ENCODE measurements at places on chromosomes 13 and 19. TPM values are rescaled to one million over a fixed set of nuclear protein-coding genes. Genes with fewer than 3 reads are reported as not detected.

The CLASRP gene
- total RNA-seq, result 64.9 TPM

DNA sequence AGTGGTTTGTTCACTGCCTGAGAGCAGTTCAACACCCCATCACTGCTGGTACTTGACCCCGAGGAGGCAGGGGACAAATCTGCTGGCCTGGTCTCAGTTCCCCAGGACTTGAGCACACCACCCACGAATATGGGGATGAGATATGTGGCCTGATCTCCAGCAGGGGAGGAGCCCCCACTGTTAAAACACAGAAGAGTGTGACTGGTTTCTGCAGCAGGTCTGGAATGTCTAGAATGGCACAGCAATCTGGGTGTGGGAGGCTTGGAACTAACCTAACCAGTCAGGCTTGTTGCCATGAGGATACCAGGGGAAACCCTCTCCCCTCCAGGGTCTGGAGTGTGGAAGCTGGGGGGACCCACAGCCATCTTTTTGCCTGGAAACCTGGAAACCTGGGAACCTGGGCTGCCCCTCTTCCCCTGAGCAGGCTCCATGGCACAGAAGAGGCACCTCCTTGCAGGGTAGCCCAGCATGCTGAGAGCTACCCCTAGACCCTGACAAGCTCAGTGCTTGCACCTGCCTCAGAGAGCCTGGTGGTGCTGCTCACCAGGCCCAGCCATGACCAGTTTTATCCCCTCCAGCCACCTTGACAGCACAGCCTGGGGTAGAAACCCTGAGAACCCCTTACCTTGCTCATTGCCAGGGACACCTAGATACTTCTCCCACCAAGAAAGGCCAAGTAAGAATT, 273.8 kb downstream of the LIG4 start:
- no peak for DNase-seq

DNA sequence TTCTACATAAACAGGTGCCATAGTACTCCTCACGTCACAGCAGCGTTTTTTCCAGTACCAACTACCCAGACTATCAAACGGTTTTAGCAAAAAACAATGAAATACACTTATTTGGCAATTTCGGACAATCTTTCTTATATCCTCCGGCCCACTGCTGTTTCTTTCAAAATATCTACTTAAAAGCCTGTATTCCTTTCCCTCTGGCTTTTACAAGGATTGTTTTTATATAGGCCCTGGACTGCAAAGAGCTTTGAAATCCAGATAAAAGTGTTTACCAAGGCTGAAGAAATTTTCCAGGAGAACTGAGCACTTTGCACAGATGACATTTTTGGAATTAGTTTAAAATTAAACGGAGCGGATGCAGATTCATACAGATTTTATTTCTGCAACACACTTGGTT, 255.9 kb upstream of the STARD13 start:
- DNase-seq, result no peak

DNA sequence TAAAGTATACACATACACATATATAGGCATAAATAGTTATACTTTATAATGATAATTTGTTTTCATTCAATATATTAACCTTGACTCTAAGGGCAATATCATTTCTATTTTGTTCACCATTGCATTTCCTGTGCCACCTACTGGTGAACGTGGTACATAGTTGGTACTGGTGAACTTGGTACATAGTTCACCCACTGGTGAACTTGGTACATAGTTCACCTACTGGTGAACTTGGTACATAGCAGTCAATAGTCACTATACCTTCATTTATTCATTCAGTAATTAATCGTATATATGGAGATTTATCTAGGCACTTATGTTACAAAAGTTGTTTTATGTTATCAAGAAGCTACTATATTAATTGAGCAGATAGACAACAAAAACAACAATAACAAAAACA, 172.6 kb upstream of the ATXN8OS start:
- no peak for DNase-seq

GRCh38 chr19:27759896-27760295, 1453.1 kb downstream of the UQCRFS1 start:
- no peak for DNase-seq

Data from body of pancreas (tissue), 4 donors.